ENCODE measurements at places on chromosomes 2 and 18. TPM values are rescaled to one million over a fixed set of nuclear protein-coding genes. Genes with fewer than 3 reads are reported as not detected.

Gene PRKAG3
- not detected for total RNA-seq

Gene ALPG
- total RNA-seq = not detected

Gene C2orf66
- total RNA-seq = under 0.01 TPM

Gene C2orf80
- not detected for total RNA-seq

Gene STEAP3
- 15.4 TPM for total RNA-seq

Gene TXNDC2
- total RNA-seq = 0.16 TPM

Gene EPB41L3
- 91.1 TPM for total RNA-seq

Gene COL3A1
- 3,691 TPM for total RNA-seq

Gene PASK
- 2.5 TPM for total RNA-seq
